ENCODE measurements at places on chromosomes 5 and 9. TPM values are rescaled to one million over a fixed set of nuclear protein-coding genes. Genes with fewer than 3 reads are reported as not detected.

DNA sequence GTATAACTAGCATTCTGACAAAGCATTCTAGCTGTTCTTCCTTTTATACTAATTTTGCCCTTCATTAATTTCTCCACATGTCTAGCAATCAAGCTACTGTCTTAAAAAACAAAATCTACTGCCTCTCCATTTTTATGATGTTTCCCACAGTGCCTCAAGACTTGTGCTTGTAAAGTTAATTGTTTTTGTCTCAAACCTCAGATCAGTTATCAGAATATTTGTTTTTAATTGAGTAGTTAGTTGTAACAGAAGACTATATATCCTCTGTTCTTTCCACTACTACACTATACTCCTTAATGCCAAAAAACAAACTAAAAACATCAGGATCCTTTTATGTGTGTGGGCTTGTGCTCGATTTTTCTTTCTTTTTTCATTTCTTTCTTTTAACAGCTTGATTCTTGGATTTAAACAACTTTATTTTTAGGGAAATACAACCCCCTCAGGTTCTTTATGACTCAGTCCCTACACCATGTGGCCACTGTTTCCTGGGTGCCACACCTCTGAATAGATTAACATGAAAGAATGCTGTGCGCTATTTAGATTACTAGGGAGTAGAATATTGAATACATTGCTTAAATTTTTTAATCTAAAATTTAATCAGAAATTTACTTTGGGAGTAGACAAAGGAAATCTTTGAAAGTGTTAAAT lies 1.2 kb downstream of the ASPN start:
- H3K4me3 ChIP-seq: no peak overlapping the region
- no peak for DNase-seq
- no peaks in the 10 kb centered on the region for H3K27me3 ChIP-seq
- peak overlapping the region; percentile 67 for H3K27ac ChIP-seq

DNA sequence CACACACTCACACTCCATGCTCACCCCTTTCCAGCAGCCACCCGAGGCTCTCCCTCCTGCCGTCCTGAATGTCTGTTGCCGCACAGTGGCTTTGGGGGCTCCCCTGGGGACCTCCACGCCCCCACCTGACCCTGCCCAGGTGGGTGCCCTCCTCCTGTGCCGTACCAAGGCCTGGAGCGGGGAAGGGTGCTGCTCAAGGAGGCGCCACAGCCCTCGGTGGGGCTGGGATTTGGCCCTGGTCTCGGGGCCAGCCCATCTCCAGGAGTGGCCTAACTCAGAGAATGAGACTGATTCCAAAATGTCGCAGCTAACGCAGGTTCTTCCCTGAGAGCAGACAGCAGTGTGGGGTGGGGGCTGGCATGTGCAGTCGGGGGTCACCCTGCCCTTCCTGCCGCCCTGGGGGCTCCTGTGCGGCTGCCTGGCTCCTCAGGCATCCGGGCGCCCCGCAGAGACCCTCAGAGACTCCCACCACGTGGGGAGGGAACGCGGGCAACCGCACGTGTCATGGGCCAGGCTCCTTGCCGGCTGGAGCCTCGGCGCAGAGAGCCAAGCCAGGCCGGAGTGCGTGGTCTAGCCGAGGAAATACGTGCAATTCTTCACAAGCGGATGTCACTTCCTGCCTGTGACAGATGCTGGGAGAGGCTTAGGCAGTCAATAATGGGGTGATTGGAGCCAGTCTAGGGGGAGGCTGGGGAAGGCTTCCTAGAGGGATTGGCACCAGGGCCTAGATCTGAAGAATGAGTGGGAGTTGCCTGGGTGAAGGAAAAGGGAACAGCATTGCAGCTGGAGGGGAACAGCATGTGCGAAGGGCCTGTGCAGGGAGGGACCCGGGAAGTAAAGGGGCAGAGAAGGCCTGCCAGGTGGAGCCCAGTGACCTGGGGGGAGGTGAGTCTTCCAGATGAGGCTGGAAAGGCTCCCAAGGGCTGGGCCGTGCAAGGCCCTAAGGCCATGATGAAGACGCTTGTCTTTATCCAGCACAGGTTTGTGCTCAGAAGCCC lies 44.1 kb downstream of the C9orf50 start:
- no peak overlapping the region for H3K4me3 ChIP-seq
- no peak overlapping the region for H3K27ac ChIP-seq

DNA sequence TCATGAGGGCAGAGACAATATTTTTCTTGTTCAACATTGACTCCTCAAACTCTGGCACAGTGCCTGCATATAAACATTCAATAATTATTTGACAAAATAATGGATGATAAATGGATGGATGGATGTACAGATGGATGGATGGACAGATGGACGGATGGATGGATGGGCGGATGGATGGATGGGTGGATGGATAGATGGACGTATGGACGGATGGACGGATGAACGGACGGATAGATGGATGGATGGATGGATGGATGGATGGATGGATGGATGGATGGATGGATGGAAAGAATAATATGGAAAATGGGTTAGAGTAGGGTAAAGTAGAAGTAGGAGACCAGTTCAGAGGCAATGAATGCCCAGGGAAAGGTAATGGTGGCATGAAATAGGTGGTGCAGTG lies 589.2 kb downstream of the EBF1 start:
- H3K4me3 ChIP-seq: no peak overlapping the region
- no peaks in the 10 kb centered on the region for H3K36me3 ChIP-seq
- no peak for DNase-seq
- H3K27ac ChIP-seq: no peak overlapping the region
- no peaks in the 10 kb centered on the region for H3K4me1 ChIP-seq

- H3K27me3 ChIP-seq: no peaks in the 10 kb centered on the region
- no peaks in the 10 kb centered on the region for H3K36me3 ChIP-seq
- no peak for DNase-seq
- H3K4me1 ChIP-seq: no peaks in the 10 kb centered on the region
- no peak overlapping the region for H3K27ac ChIP-seq
- H3K4me3 ChIP-seq: no peak overlapping the region
Measured at GRCh38 chr5:80754900-80755299, 100.1 kb upstream of the DHFR start.

GRCh38 chr5:159873680-159874079 lies 42.6 kb upstream of the ADRA1B start:
- H3K4me3 ChIP-seq: no peak overlapping the region
- H3K4me1 ChIP-seq: peaks cover 13% of the 10 kb centered on the region

- H3K4me3 ChIP-seq: no peak overlapping the region
- DNase-seq: no peak
- no peaks in the 10 kb centered on the region for H3K27me3 ChIP-seq
- H3K36me3 ChIP-seq: no peaks in the 10 kb centered on the region
- H3K4me1 ChIP-seq: no peaks in the 10 kb centered on the region
- no peak overlapping the region for H3K27ac ChIP-seq
Measured at GRCh38 chr5:107570181-107570580, 100.6 kb downstream of the EFNA5 start.

GRCh38 chr5:141508798-141509611 lies 20.1 kb downstream of the PCDHGC5 start:
- no peak overlapping the region for H3K4me3 ChIP-seq
- no peak overlapping the region for H3K27ac ChIP-seq
- no peaks in the 10 kb centered on the region for H3K27me3 ChIP-seq
- H3K4me1 ChIP-seq: peaks cover 18% of the 10 kb centered on the region

DNA sequence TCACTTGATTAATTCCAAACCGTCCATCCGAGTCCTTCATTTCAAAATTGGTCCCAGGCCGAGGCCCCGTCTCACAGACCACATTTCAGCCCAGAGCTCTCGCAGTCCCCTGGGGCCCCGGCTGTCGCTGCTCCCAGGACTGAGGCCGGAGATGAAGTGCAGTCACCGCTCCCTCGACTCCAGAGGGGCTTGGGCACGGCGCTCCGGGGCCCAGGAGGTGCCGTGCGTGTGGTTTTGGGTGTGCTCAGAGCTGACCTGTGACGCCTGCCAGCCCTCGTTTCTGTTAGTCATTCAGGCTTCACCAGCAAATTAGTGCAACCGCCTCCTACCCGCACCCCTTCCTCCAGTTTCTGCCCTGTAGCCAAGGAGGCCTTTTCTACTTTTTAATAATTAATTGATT lies 48.7 kb upstream of the PHYKPL start:
- H3K4me1 ChIP-seq: no peaks in the 10 kb centered on the region
- no peaks in the 10 kb centered on the region for H3K36me3 ChIP-seq
- H3K27ac ChIP-seq: no peak overlapping the region
- no peak for DNase-seq
- H3K27me3 ChIP-seq: no peaks in the 10 kb centered on the region

DNA sequence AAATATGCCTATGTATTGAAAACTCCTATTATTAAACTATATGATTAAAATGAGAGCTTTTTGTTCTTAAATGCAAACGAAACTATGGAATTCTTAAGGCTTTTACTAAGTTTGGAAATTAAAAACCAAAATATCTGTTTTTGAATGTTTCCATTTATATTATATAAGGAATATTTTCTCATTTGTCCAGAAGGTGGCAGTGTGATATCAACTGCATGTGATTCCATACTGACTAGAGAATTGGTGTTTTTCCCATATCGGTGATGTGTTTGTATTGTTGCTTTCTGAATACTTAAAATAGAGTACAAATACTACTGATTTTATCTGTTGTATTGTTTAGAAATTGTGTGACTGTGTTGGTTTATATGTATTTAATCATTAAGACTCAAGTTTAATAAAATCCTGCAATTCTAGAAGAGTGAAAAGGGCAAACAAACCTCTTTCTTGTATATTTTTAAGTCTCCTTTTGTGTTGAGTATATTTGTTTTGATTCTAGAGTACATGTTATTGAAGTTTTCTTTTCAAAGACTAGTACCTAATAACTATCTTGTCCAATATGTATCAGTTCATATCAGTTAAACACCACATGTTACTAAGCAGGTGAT lies 320.8 kb downstream of the CCDC171 start:
- H3K4me3 ChIP-seq: no peak overlapping the region
- DNase-seq: no peak
- H3K27me3 ChIP-seq: no peaks in the 10 kb centered on the region
- H3K27ac ChIP-seq: no peak overlapping the region

DNA sequence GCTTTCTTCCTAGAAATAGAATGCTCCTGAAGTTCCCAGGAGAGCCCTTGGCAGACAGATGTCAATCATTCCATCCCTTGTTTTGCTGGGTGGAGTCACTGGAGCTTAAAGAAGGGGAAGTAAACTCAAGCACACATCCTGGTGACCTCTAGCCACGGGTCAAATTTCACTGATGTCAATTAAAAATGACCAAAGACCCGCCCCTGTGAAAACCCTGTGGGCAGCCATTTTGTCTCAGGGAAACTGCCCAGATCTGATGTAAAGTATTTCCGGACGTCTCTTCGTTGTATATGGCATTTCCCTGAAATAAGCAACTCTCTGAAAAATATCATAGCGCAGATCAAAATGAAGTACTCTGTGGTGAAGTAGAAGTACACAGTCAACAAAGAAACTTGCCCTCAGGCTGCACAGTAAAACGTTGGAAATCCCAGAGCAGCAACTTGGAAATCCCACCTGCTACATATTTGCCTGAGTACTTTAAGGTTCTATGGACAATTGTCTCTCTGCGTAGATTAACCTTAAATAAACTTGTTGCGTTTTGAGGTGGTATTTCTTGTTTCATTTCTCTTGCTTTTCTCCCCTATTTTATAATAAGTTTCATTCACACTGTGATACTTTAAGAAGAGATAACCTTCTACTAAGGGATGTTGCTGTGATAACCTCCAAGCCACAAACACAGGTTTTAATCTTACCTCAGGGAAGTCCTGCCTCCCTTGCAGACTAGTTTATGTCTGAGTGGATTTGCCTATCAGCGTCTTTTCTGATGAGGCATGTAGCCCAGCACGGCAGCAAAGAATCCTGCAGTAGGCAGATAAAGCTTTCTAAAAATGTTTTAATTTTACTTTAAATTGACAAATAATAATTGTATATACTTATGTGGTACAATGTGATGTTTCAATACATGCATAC lies 60.9 kb upstream of the PIP5K1B start:
- no peak overlapping the region for H3K27ac ChIP-seq
- H3K36me3 ChIP-seq: no peaks in the 10 kb centered on the region
- no peak for DNase-seq
- H3K4me1 ChIP-seq: peaks cover 7% of the 10 kb centered on the region
- H3K27me3 ChIP-seq: no peaks in the 10 kb centered on the region
- no peak overlapping the region for H3K4me3 ChIP-seq

The SPINK4 gene
- total RNA-seq: not detected

The NMRK1 gene
- 13.8 TPM for total RNA-seq

The GMCL2 gene
- 9.8 TPM for total RNA-seq

The TNFAIP8 gene
- total RNA-seq: 14.0 TPM

The PCDHGB3 gene
- total RNA-seq: 17.1 TPM

The FAM221B gene
- 4.2 TPM for total RNA-seq

The DCAF10 gene
- total RNA-seq: 77.3 TPM

The COL5A1 gene
- 20.8 TPM for total RNA-seq

The TTC1 gene
- 50.2 TPM for total RNA-seq

The KIF20A gene
- 10.4 TPM for total RNA-seq

The ESM1 gene
- total RNA-seq: 0.50 TPM

The PAPPA gene
- total RNA-seq: 5.1 TPM

Measured in testis (tissue), 5 donors.